GM12864 (cell line): ENCODE measurements at places on chromosomes 3 and 15.
A peak's percentile ranks its signal among the peaks of the same experiment; 100 is the strongest.

GRCh38 chr3:53163444-53164387 lies 2.7 kb downstream of the PRKCD start:
- no peak for DNase-seq

DNA sequence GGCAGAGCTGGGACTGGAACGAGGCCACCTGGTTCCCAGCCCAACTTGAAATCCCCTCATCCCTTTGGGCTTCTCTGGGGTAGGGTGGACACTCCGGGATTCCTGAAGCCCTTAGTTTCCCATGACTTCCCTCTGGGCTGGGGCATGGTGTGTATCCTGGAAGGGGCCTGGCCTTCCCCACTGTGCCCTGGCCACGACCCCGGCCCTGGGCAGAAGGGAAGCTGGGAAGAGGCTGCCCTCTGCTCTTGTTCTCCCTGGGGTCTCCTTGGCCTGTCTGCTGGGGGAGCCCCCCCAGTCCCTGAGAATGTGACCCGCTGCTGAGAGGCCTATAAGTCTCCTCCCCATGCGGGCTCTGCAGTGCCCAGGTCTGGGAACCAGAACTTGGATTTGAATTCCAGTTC lies 104.9 kb downstream of the LINGO1 start:
- DNase-seq = no peak

GRCh38 chr3:138112362-138112761 lies 3.0 kb downstream of the DZIP1L start:
- no peak for DNase-seq

- no peak for DNase-seq
These were observed 11.5 kb upstream of the DNASE1L3 start for GRCh38 chr3:58222161-58222724.

- no peak for DNase-seq
These were observed 230.3 kb downstream of the SCAPER start for GRCh38 chr15:76674883-76675282.

GRCh38 chr3:128232376-128233178 lies 79.3 kb downstream of the EEFSEC start:
- DNase-seq = no peak

DNA sequence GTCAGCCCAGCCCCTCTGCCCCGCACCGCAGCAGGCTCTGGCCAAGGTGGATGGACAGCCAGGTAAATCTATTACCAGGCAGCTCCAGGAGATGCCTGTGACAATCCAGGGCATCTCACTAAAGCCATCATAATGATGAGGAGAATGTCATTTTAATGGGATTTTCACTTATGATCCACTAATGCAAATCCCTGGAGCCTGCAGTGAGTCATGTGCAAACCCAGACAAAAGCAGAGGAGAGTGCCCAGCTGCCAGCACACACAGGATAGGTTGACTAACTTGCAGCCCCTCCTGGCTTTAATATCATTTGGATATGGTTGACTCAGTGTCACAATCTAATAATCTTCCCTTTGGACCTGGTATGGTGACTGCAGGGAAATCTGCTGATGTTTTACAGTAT lies 206.9 kb upstream of the TRIM42 start:
- no peak for DNase-seq

GRCh38 chr3:126663750-126664149 lies 8.8 kb upstream of the TXNRD3 start:
- no peak for DNase-seq

- DNase-seq = no peak
These were observed 8.7 kb upstream of the PTX3 start for GRCh38 chr3:157427901-157428300.

- DNase-seq = no peak
These were observed 26.1 kb upstream of the TM4SF4 start for GRCh38 chr3:149448331-149448831.

- no peak for DNase-seq
These were observed 91.2 kb downstream of the TLE3 start for GRCh38 chr15:70006259-70007147.

DNA sequence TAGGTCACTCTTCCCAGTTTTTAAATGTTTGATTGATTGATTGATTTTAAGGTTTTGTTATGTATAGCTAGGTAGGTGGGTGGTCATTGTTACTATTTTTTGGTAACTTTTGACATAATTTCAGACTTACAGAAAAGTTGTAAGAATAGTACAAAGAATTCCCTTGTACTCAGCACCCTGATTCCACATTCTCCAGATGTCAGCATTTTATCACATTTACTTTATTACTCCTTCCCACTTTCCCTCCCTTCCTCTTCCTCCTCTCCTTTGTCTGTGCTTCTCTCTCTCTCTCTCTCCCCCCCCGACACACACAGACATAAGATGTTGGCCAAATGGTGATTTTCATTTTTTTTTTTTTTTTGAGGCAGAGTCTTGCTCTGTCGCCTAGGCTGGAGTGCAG lies 14.8 kb downstream of the IDH3A start:
- no peak for DNase-seq

- no peak for DNase-seq
These were observed 101.9 kb upstream of the THBS1 start for GRCh38 chr15:39478996-39479395.

DNA sequence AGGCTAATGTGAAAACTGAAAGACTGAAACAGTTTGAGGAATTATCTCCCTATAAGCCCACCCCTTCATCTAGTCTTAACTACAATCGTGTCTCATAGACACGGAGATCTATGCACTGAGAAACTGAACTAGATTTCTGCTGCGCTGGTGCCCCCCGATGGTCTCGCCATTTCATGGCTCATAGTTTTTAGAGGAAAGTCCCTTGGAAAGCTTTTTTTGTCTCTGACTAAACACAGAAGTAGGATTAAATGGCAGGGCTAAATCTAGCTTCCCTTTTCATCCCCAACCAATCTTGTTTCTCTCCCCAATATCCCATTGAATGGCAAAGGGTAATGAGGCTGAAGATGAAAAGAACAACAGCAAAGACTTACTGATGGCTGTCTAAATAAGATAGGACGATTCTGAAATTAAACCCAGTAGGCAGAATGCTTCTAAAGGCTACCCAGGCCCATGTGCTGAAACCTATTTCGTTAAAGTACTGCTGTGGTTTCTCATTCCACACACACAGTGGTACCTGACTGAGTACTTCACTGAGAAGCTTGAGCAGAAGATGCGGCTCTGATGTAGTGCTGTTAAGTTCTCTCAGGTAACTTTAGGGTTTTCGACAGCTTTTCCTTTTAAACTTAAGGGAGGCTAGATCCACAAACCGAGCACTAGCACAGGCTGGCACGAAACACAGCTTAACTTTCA lies 142.7 kb downstream of the GADL1 start:
- no peak for DNase-seq

GRCh38 chr15:38508647-38509046 lies 54.7 kb downstream of the FAM98B start:
- DNase-seq = peak; percentile 19

DNA sequence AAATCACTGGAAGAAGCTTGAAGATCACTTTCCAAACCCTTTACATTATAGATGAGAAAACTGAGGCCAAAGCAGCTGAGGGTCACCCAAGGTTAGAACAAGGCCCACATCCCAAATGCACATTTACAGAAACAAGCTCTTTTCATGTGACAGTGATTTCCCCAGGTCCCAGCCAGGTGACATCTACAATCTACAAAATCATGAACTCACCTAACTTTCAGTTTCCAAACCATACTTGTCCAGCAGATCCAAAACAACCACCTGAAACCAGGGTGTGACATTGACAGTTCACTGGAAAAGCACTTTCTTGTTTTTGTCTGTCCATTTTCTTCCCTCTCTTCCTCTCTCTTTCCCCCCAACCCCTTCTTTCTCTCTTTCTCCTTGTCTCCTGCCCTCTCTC lies 132.2 kb upstream of the PRICKLE2 start:
- DNase-seq = no peak

DNA sequence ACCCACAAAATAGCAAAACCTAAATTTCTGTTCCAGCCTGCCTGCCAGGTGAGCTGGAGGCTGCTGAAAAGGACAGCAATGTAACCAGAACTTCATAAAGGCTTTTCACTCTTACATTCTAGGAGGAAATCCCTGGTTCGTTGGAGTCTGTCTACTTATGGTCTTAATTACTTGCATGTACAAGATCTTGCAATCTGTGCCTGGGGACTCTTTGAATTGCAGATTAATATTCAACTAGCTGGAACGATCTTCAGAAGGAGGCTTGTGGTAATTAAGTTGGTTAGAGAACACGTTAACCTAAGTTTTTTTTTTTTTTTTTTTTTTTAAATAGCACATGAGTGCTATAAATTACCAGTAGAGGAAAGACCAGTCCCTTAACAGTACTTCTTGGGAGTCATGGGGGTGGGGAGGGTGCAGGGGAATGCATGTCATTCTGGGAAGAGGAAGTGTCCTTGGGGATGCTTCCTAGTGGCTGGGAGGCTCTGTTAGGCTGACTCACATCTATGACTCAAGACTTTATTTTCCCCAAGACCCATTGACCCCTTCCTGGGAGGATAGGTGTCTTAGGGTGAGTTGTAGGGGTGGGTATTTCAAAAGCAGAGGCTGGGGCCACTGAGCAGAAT lies 139.8 kb downstream of the RAB11A start:
- DNase-seq = no peak

DNA sequence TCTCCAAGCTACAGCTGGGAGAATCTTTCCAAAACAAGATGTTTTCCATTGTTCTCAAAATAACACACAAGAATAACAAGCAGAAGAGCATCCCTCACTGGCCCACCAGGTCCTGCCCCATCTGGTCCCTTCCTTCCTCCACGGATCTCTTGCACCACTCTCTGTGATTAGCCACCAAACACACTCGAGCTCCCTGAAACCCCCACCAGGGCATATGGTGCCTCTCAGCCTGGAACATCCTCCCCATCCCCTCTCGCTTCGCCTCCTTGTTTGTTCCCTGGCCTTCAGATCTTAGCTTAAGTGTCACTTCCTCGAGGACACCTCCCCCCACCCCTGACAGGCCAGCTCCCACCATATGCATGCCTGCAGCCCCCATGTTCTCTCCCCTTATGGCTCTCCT lies 496.6 kb upstream of the PROK2 start:
- no peak for DNase-seq

DNA sequence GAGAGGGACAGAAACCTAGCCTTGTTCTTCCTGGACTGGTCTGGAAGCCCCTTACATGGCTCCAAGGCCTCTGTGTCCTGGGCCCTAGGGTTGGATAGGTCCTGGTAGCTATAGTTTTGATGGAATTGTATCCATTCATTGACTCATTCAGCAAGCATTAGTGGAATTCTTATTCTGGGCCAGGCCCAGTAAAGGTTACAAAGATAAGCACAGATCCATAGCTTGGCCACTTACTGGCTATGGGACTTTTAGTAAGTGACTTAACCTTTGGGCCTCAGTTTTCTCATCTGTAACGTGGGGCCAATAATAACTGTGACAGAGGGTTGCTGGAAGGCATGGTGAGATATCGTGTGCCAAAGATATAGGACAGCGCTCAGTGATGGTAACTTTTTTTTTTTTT lies 13.6 kb upstream of the DAG1 start:
- DNase-seq = no peak

- DNase-seq = no peak
These were observed 84.2 kb upstream of the ABHD2 start for GRCh38 chr15:89003865-89004725.

GRCh38 chr3:183664913-183665381 lies 29.5 kb downstream of the KLHL24 start:
- no peak for DNase-seq

- DNase-seq = no peak
These were observed 119.1 kb upstream of the SLC25A36 start for GRCh38 chr3:140822401-140823047.

- DNase-seq = no peak
These were observed 105.1 kb upstream of the ETV5 start for GRCh38 chr3:186213946-186214345.

- no peak for DNase-seq
These were observed 3.4 kb upstream of the TUSC2 start for GRCh38 chr3:50331364-50331907.

DNA sequence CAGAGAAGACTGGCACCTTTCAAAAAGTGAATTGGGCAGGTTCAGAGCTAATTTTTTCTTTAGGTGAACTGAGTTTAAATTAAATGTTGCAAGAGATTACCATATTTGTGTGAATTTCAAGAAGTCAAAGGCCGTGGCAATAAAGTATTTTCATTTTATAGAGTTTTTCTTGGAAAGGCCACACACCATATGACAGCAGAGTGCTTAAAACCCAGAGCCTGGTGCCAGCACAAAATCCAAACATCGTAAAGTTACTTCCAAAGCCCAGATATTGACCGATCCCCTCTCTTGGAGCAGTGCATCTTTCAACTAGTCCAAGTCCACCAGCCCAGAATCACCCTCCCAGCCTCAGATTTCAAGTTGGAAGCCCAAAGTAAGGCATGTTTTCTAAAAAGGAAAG lies 164.5 kb downstream of the VGLL4 start:
- no peak for DNase-seq

DNA sequence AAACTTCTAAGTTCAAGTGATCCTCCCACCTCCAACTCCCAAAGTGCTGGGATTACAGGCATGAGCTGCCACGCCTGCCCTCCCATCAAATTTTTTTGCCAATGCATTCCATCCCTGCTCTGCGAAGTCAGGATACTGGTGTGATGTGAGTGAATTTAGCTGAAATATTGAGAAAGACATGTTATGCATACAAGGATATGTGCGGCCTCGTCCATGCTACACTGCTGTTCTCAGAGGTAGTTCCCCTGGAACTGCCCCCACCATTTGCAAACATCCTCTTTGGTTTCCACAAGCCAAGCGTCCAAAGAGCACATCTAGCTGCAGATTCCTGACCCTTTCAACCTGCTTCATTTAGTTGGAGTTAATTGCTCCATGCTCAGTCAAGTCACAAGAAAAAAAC lies 36.5 kb upstream of the BCL2A1 start:
- DNase-seq = no peak

DNA sequence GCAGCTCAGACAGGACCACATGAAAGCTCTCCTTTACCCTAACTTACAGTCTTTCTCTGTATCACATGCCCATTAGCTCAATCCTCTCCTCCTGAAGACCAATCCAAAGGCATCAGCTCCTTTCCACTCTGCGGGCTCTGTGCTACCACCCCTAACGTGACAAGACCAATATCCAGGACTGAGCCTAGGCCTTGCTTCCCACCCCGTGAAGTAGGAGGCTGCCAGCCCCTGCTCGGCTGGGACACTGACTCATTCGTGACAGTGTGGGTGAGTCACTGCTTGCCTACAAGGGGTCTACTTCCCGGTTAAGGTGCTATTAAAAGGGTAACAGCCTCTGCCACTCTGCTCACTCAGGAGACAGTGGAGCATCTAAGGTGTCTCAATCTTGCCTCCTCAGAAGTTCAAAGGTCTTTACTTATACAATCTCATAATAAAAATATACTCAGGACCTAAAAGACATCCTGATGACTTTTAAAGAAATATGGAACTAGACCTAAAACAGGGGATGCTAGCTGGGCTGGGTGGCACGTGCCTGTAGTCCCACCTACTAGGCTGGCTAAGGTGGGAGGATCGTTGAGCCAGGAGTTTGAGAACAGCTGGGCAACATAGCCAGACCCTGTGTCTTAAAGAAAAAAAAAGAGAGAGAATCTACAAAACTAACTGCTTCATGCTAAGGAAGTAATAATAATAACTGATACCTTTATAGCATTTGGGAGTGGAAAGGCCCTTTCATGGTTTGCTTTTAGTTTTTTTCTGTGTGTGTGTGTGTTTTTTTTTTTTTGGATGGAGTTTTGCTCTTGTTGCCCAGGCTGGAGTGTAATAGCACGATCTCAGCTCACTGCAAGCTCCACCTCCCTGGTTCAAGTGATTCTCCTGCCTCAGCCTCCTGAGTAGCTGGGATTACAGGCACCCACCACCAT lies 55.0 kb downstream of the TMEM44 start:
- no peak for DNase-seq

- no peak for DNase-seq
These were observed 566 bp downstream of the ETV5 start for GRCh38 chr3:186108106-186108940.
